ENCODE measurements at places on chromosomes 11 and 22.

DNA sequence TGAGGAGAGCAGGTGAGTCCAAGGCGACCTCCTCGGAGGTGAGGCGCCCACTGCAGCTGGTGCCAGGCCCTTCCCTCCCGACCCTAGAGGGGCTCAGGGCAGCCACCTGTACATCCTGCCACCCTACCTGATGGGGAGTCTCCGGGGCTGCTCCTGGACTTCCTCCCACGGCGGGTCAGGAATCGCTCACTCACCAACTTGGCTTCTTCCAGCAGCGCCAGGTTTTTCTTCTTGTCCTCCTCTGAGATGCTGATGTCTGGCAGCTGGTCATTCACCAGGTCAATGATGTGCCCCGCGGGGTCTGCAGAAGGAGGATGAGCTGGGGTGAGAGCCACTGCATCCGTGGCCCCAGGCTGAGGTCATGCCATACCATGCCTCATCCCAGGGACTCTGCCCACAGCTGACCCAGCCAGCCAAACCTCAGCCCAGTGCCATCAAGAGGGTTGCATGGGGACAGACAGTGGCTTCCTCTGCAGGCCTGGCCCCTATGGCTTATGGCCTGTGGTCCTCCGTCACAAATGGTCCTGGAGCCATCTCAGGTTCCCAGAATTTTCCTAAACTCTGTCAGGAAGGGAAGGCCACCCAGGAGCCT lies 61.0 kb upstream of the LYVE1 start:
- DNase-seq: no peak

GRCh38 chr11:20051469-20052399 lies 108.5 kb downstream of the DBX1 start:
- DNase-seq: no peak

DNA sequence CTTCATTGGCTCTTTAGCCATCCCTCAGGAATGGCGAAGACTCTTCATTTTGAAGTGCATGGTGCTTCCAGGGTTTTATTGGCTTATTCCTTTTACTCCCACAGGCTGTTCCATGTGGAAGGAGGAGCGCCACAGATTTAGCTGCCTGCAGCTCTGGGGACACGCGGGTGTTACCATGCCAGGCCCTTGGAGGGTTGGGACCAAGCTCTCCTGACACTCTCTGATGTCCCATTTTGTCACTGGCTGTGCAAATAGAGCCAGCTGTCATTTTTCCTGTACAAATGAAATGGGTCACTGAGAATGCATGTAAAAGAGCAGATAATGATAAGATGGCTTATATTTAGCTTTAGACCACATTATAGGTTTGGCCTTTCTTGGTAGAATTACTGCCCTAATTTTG lies 9.2 kb downstream of the THYN1 start:
- no peak for DNase-seq

- DNase-seq: no peak
Observed at GRCh38 chr11:6613496-6613895, 1.5 kb upstream of the TAF10 start.

GRCh38 chr22:33180356-33180755 lies 122.2 kb upstream of the SYN3 start:
- DNase-seq: no peak

DNA sequence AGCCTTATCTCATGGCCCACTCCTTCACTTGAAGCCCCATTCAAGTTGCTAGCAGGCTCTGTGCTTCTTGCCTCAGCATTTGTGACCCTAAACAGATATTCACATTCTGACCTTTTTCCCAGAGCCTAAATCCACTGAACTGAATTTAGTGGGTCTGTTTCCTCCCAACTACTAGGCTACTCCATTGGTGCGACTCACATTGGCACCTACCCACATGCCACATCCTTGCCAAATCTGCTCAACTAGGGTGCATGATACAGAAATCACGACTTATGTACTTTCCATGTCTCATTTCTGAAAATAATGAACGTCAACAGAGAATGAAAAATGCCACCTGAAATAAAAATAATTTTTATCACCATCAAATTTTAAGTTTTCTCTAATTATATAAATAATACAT lies 8.4 kb upstream of the MMP12 start:
- DNase-seq: no peak

GRCh38 chr11:110355011-110355744 lies 58.8 kb upstream of the RDX start:
- peak; percentile 19 for DNase-seq

- DNase-seq: no peak
Observed at GRCh38 chr11:93073026-93073425, 103.6 kb downstream of the MTNR1B start.

- DNase-seq: no peak
Observed at GRCh38 chr11:117230999-117231841, 653 bp downstream of the PCSK7 start.

DNA sequence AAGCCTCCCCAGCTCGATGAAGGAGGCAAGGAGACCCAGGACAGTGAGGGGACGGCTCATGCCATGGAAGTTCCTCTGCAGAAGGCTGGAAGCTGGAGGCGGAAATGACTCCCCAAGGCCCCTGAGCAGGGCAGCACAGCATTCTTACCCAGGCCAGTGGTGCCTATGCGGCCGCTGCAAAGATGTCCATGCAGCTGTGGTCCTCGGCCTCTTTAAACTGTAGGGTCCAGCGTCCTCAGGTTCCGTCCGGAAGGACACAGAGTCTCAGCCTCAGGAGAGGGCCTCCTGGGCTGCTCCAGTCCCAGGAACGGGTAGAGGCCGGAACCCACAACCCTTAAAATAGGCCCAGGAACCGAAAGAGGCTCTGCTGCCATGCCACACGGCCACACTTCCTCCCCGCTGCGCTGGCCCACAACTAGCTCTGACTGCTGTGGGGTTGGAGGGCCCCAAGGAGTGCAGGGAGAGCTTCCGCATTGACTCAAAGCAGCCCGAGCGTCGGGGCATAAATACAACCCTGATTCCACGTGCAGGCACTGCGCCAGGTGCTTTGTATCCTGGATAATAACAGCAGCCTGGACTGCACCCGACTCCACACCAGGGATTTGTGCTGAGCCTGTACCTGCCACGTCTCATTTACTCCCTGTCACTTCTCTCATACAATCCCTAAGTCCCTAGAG lies 5.5 kb downstream of the KIAA0930 start:
- DNase-seq: no peak

DNA sequence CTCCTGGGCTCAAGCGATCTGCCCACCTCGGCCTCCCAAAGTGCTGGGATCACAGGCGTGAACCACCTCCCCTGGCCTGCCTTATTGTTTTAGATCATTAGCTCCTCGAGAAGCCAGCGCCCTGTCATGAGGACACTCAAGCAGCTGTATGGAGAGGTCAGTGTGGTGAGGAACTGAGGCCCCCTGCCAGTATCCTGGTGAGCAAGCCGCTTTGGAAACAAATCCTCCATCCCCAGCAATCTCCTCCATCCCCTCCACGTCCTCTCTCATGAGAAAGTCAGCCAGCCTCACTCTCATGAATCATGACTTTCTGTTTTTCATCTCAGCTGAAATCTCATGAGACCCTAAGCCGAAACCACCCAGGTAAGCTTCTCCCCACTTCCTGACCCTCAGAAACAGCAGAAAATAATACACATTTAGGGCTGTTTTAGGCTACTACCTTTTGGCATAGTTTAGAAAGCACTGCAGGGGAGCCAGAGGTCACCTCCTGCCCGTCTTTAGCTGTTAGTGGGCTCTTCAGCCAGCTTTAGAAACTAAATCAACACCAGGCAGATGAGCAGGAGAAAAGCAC lies 56.0 kb downstream of the CTTN start:
- no peak for DNase-seq

DNA sequence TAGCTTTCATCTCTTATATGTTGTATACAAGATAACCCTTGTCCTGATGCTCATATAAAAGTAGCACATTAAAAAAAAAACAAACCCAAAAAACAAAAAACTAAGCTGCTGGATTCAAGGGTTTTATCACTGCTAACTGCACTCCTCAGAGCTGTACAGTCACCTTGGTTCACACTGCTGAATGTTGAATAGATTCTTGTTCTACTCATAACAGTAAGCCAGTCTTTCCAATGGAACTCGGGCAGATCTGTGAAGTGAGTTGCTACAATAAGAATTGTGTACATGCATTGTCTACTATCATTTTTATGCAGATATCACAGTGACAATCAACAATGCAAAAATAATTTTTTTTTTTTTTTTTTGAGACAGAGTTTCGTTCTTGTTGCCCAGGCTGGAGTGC lies 4.7 kb downstream of the HARBI1 start:
- no peak for DNase-seq

- no peak for DNase-seq
Observed at GRCh38 chr22:47204002-47204979, 441.8 kb downstream of the TBC1D22A start.

DNA sequence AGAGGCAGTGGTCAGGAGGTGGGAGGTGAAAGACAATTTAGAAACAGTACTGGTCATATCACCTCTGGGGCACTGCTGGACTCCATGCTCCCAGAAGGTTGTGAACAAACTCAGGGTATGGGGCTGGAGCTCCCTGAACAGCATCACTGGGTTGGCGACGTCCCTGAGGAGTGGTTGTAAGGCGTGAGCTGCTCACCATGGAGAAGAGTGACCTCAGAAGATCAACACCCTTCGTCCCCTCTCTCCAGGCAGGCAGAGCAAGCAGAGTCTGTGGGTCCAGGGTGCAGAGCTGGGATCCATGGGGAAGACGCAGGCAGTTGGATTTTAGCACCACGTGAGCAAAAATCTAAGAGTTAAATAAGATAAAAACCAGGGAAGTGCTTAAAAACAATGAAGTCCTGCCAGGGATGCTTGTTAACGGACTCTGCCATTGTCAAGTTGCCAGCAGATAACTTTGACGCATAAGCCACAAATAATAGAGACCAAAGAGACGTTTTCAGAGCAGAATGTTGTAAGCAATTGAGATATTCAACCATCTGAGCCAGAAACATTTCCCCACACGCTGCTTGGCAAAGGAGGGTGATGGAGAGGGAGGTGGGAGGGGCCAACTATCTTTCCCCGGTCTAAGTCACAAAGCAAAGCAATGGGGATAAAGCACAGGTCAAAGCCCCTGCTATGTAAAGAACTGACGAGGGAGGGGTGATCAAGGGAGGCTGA lies 13.6 kb downstream of the PNPLA5 start:
- no peak for DNase-seq

DNA sequence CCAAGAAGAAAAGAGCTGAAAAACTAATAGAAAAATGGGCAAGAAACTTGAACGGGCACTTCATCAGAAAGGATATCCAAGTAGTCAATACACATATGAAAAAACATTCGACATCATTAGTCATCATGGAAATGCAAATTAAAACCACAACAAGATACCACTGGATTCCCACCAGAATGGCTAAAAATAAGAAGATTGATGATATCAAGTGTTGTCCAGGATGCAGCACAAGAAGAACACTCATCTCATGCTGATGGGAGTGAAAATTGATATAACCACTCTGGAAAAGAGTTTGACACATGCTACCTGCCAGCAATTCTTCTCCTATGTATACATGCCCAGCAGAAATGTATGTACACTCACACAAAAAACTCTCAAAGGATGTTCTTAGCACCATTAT lies 26.9 kb upstream of the SCUBE2 start:
- no peak for DNase-seq
